ENCODE measurements at places on chromosomes 13 and 19. TPM values are rescaled to one million over a fixed set of nuclear protein-coding genes. Genes with fewer than 3 reads are reported as not detected.

ICAM5 gene
- total RNA-seq, result 0.41 TPM

TUBB4A gene
- total RNA-seq, result not detected

DNA sequence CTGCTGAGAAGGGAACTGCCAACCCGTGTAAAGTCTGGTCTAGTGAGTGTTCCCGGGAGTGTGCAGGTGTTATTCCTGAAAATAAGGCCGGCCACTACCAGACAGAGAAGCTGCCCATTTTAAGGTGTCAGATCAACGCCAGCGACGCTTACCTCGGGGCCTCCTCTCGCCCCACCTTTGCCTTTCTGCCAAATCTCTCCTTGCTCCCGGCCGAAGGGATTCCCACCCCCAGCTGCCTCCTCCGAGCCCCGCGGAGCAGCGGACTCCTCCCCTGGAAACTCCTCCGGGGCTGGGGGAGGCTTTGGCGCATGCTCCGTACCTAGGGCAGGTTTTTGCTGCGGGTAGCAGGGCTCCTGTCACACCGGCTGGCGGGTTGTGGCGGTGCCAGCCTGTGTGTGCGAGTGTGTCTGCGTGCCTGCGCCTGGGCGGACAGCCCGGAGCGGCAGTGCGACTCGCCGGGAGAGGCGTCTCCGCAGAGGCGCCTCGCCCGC lies at the start of gene HS6ST3:
TSS of gene HS6ST3 (plus strand) at position 359 of the 491 bp plus-strand sequence.
- no peak for DNase-seq

- DNase-seq, result no peak
Measured at GRCh38 chr19:51252306-51253079, 1.6 kb downstream of the SIGLECL1 start.

Data from thoracic aorta (tissue), 2 donors.